NCI-H1417 (cell line): ENCODE measurements at places on chromosomes 11 and 22.
A peak's percentile ranks its signal among the peaks of the same experiment; 100 is the strongest.

GRCh38 chr11:65973439-65974110 is 12.0 kb downstream of the SART1 start:
- no peak for DNase-seq

- no peak for DNase-seq
Observed at GRCh38 chr11:113112307-113112706, 151.1 kb downstream of the NCAM1 start.

DNA sequence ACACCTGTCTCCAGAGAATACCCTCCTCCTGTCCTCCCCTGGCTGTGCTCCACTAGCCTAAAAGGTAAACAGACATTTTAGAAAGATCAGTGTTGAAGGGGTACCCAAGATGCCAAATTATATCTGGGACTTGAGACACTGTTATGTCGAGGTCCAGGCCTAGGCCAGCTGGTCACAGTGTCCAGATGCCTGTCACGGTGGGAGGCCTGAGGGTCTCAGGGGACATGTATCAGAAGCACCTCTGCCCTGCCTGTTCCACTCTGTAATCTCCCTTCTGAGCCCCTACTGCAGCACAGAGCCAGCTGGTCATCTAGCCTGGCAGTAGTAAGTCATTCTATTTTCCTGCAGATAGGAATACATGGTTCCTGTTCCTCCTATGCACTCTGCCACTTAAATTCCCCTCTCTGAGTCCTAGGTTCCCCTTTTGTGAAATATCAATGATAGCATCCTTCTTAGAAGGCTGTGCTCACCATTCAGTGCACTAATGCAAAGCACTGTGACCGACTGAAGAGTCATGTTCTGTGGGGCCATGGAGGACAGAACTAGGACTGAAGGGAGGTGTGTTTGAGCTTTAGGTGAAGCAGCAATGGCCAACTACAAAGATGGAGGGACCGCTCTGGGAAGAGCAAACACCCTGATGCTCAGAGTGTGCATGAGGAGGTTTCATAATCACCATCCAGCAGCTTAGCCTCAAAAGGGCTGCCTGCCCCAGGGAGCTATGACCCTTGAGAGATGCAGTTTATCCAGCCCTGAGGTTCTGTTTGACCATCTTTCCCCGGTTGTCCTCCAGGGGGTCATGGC is 44.8 kb upstream of the TUB start:
- DNase-seq = no peak

- DNase-seq = no peak
Observed at GRCh38 chr11:133911171-133911570, 45.6 kb downstream of the IGSF9B start.

DNA sequence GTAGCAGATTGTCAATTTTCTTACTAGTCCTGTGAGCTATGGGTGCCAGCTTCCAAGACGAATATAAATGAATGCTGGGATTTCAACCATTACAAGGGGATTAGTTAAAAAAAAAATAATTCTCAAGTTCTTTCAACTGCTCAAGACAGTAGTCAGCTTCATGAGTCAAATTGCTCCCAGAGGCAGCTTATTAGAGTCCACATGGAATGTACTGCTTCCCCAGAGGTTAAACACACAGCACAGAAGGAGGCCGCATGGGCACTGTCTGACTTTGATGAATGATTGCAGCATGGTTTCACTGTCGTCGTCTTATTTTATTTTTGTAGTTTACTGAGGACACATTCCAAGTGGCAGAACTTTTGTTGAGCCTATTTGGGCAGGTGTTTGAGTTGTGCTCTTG is 563.2 kb downstream of the TMEM135 start:
- DNase-seq = no peak

- no peak for DNase-seq
Observed at GRCh38 chr11:28976012-28976800, 868.0 kb downstream of the METTL15 start.

DNA sequence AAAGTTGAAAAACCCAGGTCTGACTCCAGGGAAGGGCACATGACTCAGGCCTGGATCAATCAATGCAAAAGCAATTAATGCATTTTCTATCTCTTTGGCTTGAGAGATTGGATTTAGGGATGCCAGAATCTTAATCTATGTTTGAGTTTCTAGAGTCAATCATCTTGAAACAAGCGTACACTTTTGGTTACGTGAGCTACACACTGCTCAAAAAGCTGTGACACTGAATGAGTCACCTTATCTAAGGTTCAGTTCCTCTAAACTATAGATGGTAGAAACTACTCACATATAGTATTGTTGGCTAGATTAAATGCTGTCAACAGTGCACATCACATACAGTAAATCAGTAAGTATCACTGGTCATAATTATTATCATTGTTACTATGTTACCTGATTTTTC is 24.2 kb downstream of the MRE11 start:
- DNase-seq = no peak

DNA sequence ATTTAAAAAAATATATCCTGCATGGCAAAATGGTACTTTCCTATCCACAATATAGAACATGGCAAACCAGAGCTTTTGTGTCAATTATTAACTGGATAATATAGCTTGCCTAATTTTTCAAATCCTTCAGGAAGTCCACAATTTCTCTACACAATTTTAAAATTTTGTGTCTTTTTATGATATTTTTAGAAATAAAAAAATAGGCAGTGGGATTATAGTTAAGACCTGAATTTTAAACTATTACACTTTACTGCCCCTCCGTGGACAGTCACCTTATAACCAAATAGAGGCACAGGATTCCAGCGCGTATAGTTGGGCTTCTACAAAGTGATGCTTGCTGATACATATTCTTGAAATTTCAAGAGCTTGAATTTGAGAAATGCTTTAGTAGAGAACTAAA is 2.1 kb upstream of the DMC1 start:
- peak; percentile 2 for DNase-seq

DNA sequence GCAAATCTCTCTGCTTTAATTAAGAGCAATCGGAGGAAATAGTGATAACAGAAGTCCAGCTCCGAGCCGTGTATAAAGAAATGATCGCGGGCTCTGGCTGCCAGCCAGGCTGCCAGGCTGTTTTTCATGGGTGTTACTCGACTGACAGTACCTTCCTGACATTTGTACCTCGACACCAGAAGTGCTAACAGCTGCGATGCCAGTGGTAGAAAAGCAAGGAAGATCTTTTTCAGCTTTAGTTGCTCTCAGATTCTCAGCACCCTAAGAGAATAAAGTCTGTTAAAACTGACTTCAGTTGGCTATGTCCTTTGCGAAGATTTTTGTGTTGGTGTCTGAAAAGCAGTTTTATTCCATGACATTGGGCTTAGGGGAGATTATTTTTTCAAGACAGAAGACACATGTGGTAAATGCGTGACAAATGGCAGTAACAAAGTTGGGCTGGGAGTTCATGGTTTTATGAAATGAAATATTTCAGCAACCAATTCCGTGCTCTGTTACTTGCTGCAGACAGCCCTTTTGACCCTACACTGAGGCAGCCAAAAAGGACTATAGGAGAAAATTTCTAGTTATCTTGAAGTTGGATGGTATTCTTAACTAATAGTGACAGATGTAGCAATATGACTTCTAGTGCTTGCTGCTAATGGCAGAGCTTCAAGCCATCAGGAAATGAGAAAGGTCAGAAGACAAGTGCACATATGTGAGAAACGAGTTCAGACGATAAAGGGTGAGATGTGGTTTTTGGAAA is 296.2 kb downstream of the CNTN5 start:
- DNase-seq = no peak

DNA sequence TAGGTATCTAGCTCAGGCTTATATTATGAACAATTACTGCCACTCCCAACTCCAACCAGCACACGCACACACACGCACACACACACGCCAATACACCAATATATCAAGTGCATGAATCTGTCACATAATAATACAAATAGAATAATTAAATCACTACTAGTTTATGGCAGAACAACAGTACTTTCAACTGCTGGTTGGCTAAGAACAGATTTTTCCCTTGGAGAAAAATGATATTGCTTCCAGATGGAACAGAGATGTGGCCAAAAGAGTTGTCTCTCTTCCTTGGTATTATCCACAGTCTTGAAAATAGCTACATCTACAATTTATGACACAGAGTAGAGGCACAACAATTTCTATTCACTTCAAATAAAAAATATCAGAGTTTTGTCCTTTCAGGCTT is 538.3 kb upstream of the FAT3 start:
- no peak for DNase-seq

DNA sequence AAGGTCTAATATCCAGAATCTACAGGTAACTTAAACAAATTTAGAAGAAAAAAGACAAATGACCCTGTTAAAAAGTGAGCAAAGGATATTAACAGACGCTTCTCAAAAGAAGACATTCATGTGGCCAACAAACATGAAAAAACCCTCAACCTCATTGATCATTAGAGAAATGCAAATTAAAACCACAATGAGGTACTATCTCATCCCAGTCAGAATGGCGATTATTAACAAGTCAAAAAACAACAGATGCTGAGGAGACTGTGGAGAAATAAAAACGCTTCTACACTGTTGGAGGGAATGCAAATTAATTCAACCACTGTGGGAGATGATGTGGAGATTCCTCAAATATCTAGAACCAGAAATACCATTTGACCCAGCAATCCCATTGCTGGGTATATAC is 67.2 kb downstream of the SLC17A6 start:
- DNase-seq = no peak

DNA sequence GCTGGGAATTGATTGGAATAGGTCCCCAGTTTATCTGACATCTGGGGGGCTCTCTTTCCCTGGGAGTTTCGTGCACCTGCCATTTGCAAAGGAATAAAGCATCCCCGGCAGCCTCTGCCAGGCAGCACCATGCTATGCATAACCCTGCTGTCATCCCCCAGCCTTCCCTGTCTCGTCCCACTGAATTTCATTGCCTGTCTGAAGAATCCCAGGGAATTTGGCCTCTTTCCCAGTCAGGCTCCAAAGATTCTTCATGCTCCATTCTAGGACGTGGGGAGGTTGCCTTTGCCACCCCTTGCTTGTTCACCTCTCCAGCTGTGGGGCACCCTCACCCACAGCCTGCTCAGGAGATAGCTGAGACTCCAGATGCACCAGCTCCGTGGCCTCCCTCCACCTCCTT is 195.1 kb upstream of the TBCEL start:
- no peak for DNase-seq

- DNase-seq = peak; percentile 98
Observed at GRCh38 chr11:16843294-16843693, 104.8 kb downstream of the C11orf58 start.

DNA sequence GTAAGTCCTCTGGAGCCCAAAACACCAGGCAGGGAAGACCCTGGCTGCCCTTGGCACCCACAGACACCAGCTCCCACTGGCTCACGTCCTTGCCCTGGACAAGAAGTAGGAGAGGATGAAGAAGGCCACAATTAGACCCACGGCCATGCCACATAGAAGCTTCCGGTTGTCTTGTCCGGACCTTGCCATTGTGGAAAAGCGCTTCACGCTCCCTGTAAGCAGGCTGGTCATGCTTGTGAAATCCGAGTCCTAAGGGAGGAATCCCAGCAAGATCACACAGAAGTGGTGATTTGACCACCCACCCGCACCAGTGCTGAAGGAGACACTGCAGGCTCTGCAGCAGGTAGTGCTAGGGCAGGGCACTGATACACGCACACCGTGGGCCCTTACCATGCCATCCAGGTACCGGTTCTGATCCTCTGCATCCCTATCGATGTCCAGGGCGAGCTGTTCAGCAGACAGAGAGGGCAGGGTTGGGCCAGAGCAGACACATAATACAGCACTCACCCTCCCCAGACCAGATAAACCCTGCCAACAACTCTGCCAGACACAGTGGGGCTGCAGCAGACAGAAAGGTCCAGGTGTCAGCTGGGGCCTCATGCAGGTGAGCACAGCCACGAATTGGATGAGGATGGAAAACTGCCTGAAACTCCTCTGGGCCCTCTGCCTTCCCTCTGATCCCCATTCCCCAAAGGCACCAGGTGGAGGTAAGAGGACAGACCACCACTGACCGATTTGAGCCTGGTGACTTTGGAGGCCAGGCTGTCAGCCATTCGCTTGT is 1.8 kb downstream of the BET1L start:
- no peak for DNase-seq

DNA sequence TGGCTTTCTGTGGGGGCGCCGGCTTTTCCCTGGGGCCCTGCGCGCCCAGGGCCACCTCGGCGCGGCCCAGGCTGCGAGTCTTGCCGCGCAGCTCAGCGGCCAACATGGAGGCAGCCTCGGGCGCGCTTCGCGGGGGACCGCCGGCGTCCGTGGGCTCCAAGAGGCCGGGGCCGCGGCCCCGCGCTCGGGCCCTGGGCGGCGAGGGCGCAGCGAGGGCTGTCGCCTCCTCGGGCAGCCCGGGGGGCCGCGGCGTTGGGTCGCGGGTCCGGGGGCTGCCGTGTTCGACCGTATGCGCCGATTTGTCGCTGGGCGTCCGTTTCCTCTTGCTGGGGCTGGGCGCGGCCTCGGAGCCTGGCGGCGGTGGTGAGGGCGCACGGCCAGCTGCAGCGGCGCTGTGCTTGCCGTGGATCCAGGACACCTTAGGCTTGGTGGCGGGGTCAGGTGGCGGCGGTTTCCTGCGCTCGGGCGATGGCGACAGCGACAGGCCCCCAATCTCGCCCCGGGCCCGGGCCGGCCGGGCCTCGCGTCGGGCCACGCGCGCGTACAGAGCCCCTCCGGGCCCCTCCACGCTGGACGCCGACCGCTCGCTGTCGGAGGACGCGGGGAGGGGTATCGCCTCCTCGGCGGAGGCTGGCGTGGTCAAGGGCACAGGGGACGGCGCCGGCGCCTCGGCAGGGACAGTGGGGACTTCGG is 11.9 kb downstream of the SCARF2 start:
- DNase-seq = no peak

DNA sequence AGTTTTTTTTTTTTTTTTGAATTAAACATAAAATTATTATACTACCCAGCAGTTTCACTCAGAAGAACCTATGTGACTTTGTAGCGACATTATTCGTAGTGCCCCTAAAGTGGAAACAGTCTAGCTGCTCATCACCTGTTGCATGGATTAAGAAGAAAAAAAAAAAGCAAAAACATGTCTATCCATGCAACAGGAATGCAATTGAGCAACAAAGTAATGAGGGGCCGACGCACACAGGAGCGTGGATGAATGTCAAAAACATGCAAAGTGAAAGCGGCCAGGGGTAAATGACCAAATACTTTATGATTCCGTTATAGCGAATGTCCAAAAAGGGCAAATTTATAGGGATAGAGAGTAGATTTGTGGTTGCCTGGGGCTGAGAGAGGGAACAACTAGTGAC is 16.3 kb downstream of the MYO18B start:
- no peak for DNase-seq

DNA sequence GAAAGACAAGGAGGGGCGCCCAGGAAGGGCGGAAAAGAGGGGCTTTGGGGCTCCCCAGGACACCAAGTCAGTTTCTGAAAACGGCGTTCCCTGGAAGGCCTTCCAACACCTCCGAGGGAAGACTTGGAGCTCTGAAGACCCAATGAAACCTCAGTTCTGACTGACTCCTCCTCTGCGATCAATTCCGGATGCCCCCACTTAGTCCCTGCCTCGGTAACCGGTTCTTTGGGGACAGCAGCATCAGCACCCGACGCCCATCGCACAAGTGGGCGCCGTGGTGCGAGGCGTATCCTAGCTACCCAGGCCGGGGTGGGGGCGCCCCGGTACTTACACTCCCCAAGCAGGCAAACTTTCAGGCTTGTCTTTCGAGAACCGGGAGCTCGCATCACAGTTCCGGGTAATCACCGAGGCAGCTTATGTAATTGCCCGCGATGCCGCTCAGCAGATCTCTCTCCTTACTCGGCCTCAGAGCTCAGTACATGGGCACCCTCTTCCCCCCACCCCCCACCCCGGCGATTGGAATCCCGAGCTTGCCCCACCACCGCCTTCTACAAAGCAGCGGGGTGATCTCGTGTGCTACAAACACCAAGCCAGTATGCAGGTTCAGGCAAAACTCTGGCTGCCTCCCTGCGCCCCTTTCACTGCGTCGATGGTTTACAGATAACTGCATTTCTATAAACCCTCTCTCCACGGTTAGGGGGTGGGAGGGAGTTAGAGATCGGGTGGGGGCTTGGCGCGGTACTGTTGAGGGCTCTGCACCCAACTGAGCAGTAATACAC is 2.0 kb downstream of the TENM4 start:
- peak; percentile 14 for DNase-seq
